Left ventricle myocardium superior (tissue), 1 donor: ENCODE measurements at places on chromosomes 4 and X. TPM values are rescaled to one million over a fixed set of nuclear protein-coding genes. Genes with fewer than 3 reads are reported as not detected.

FGFBP1 gene
- not detected for total RNA-seq

EFHC2 gene
- total RNA-seq: 14.6 TPM

- no peak for DNase-seq
Observed at GRCh38 chr4:95556207-95556859, 7.6 kb upstream of the UNC5C start.

GRCh38 chr4:5812506-5813229 lies 80.2 kb downstream of the CRMP1 start:
- DNase-seq: no peak

GIMD1 gene
- not detected for total RNA-seq

DNA sequence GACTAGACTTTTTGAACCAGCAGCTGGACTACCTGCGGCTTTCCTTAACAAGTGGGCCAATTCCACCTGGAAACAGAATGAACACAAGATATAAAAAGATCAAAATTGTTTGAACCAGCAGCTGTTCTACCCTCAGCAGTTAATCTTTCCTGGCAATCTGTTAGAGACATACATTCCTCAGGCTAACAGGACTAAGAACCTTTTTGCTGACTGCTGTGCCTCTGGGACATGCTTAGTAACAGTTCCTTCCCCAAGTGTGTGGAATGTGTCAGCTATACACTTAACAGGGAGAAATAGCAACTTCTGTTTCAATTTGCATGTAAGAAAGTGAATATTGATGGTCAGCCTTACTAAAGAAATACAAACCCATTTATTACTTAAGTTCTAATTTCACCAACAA lies 554.4 kb downstream of the ARAP2 start:
- no peak for DNase-seq

ATP10D gene
- 7.7 TPM for total RNA-seq

DNA sequence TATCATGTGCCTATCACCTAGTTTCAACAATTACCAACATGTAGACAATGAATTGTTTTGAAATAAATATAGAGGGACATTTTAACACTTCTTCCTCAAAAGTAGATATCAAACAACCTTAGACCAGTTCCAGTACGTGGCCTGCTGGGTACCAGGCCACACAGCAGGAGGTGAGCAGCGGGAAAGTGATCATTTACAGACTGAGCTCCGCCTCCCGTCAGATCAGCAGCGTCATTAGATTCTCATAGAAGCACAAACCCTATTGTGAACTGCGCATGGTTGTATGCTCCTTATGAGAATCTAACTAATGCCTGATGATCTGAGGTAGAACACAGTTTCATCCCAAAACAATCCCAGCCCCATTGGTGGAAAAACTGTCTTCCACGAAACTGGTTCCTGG lies 6.5 kb downstream of the BBS7 start:
- no peak for DNase-seq

- DNase-seq: no peak
Observed at GRCh38 chr4:102787096-102787881, 26.5 kb upstream of the MANBA start.

NHSL2 gene
- 3.7 TPM for total RNA-seq

FAM236B gene
- total RNA-seq: not detected

GRCh38 chr4:156303708-156304107 lies 350.0 kb upstream of the CTSO start:
- no peak for DNase-seq

DNA sequence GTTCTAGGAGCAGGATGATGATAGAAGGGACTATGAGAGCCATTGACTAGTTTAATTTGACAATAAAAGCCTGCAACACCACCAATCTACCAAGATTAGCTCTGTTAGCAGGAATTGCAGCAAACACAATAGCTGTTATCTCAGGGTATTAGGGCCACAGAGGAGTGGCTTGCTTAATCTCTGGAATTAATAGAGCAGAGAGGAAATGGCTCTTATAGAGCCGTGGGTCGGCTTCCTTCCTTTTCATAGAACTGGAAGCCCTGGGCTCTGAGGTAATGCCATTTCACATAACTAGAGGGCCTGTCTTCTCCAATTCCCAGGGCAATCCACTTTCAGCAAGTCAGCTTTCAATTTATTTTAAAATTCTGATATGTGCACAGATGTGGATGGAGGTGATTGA lies 83.0 kb downstream of the MAMLD1 start:
- DNase-seq: no peak

OPHN1 gene
- total RNA-seq: 3.8 TPM

GRCh38 chr4:77072195-77072753 lies 3.5 kb downstream of the CCNI start:
- DNase-seq: no peak

PAGE5 gene
- not detected for total RNA-seq

- DNase-seq: no peak
Observed at GRCh38 chr4:62344915-62345314, 1144.8 kb downstream of the ADGRL3 start.

GRCh38 chrX:46072791-46073190 lies 472.4 kb downstream of the ZNF674 start:
- DNase-seq: no peak

RRAGB gene
- 9.9 TPM for total RNA-seq

HSD17B13 gene
- 0.15 TPM for total RNA-seq

ERCC6L gene
- 0.05 TPM for total RNA-seq

PDZD4 gene
- 2.6 TPM for total RNA-seq
